Stimulated activated CD4-positive, alpha-beta T cell treated with anti-CD3 and anti-CD28 coated beads, Interleukin-15, amount 100 ng/mL, for 48 hours (primary cell): ENCODE measurements at places on chromosomes 3 and 15.

DNA sequence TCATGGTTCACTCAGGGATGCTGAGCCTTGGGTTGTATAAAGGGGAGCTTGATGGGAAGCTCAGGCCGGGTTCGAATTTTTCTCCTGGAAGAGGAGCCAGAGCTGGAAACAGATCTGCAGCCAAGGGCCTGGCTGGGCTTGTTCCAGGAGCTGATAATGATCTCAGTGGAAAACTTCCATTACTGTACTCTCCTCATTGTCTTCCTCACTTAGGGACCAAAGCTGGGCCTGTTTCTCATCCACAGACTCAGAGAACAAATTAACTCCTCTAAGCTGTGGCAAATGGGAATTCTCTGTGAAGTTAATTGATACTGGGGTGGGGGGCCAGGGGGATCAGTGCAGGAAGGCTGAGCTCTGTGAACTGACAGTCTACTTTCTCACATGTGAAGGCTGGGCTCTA, 92.0 kb downstream of the PRICKLE2 start:
- DNase-seq, result no peak

DNA sequence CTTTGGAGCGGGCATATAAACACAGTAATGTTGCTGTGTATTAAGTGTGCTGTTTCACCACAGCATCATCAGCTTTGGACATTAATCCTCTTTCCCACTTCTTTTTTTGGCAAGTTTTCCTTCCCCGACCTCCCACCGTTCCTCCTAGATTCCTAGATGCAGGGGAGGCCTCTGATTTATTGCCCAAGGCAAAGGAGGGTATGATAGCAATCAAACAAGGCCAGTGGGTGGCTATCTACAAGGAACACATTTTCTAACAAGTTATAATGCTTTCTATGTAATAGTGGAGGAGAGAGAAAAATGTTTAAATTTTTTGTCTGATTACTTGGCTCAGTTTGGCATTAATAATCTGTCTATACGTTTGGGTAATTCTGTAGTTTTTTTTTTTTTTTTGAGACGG, 38.1 kb downstream of the ATG7 start:
- no peak for DNase-seq

- no peak for DNase-seq
These were observed 88.3 kb upstream of the MYRIP start for GRCh38 chr3:39721076-39721475.

DNA sequence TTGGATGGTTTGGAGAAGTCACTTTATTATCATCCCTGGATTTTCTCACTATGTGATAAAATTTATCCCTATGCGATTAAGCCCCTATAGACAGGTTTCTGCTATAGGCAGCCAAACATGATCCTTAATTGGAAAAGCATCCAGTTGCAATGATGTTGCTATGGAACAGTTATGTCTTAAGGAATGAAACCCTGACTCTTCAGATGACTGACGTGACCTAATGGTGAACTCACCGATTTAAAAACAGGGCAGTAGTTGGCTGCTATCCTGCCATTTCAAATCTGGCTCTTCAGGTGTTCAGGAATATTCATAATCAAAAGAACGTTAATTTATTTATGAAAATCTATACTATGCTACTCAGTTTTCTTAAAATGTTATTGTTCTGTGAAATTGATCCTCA, 106.8 kb upstream of the ROBO1 start:
- DNase-seq, result no peak

DNA sequence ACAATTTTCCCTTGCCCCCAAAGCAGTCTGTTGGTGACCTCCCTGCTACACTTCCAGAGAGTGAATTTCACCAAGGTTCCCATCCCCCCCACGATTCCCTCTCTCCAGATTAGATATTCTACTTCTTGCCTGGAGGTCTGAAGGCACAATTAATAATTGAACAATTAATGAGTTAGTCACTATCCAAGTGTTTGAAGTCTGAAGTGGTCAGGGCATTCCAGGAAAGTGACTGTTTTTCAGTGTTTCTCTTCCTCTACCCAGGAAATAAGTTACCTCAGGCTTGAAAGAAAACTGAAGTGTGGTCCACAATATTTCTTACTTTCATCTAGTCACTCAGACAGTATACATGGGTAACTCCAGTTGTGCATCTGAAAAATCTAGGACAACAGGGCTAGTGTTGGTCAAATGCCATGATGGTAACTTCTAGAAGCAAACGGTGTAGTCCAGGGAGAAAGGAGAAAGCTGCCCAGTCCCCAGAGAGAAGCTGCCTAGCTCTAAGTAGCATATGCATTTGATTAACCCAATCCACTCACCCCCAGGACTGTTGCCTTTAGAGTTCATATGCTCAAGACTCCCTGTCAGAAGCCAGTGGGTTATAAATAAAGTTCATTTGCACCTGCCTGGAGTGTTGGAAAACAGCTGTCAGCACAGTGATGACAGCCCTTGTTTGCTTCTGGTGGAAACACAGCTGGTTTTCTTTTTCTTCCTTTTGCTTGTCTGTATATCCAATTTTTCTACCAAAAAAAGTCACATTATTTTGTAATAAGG, 2.3 kb upstream of the TM4SF4 start:
- no peak for DNase-seq
